Left cardiac atrium (tissue), 4 donors: ENCODE measurements at places on chromosomes 3 and 15.

- DNase-seq = no peak
These were observed 15.2 kb upstream of the ANPEP start for GRCh38 chr15:89829616-89830440.

DNA sequence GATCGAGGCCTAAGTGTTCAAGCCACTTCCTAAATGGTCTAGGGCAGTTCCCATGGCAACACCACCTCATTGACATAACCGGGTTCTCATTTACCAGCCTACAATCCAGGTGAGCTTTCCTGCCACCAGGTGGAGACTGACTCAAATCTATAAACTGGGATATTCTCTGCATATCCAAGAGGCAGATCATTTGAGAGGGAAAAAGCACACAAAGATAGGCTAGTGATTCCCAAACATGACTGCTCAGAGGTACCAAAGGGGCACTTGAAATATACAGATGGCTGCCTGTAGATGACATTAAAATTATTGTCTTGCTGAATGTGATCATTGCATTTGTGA, 141.3 kb upstream of the PROK2 start:
- DNase-seq = no peak

- DNase-seq = no peak
These were observed 354.3 kb downstream of the FGF12 start for GRCh38 chr3:192373032-192373431.

- DNase-seq = no peak
These were observed 602.1 kb downstream of the MAGI1 start for GRCh38 chr3:65436580-65436979.

GRCh38 chr3:2628117-2628516, 482.1 kb downstream of the IL5RA start:
- no peak for DNase-seq

DNA sequence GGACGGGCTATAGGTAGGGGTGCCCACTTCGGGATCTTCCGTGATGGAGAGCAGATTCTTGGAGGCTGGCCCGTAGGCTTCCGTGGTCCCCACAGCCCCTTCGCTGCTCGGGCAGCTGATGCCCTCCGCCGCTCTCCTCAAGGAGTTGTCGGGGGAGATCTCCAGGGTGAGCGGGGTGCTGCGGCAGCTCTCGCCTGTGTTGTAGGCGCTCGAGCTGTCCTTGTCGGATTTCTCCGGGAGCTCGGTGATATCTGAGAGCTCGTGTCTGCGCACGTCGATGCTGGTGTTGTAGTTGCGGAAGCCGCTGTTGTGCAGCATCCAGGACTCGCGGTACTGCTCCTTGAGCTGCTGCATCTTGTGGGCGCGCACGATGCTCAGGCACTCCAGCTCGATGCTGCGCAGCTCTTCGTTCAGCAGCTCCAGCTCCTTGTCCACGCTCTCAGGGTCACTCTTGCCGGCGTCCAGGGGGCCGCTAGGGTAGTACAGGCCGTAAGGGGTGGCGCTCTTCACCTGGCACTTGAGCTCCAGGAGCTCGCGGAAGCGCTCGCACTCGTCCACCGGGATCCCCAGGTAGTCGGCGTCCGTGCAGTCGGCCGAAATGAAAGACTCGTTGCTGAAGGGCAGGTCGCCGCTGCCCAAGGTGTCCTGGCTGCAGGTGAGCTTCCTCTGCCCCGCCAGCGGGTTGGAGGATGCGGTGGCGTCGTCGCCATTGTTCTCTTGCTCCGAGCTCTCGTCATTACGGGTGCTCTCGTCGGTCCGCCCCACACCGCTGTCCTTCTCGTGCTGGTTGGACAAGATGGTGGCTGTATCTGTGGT, 240.4 kb downstream of the PDZRN3 start:
- no peak for DNase-seq

DNA sequence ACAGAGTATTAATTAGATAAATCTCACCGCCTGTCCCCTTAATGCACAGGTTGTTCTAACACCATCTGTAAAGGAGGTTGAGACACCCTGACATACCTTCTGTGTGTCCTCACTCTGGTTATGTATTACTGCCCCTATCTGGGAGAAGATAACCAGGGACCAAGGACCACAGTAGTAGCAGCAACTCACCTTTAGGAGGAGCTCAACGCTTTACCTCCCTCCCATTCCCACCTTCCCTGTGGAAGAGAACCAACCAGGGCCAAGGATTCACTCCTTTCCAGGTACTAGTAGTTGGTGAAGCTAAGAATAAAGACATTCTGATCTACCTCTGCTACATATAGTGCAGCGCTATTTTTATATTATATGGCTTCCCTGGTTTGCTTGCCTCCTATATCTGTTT, 232.6 kb downstream of the MEX3B start:
- no peak for DNase-seq

DNA sequence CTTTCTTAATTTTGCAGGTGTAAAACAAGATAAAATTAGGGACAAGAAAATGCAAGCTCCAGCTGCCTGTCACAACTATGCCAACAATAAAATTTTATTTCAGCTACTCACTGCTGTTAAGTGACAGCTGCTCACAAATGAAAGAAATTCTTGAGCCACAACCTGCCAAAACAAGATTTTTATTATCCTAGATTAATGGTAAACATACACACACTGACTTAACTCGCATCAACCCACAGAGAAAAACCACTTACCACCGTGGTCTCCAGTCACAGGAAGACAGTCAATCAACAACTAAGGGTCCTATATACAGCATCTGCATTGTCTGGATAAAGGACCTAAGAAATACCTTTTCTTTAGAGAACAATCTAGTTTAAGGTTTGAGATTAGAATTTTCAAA, 31.3 kb downstream of the EFL1 start:
- no peak for DNase-seq

DNA sequence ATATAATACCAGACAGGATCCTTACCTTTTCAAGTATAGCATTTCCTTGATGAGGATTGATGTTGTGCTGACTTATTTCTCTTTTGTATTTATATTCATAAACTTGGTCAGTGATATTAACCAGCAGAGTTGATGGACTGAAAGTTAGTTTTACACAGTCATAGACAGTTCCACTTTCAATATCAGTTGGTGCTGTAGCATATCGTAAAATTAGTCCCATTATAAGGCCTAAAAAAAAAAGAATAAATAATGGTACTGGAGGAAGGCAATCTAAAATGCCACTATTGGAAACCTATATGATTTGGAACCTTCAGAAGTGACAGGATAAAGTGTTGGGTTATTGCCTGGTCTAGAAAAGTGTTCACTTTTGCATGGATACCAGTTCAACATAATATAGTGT, 16.3 kb downstream of the SLC9A9 start:
- DNase-seq = no peak

- no peak for DNase-seq
These were observed 778 bp upstream of the AP4E1 start for GRCh38 chr15:50907601-50908208.

GRCh38 chr3:132198516-132198915, 118.7 kb upstream of the ACP3 start:
- no peak for DNase-seq

- no peak for DNase-seq
These were observed 236.6 kb downstream of the MFSD1 start for GRCh38 chr3:159038405-159038804.

- no peak for DNase-seq
These were observed 282.5 kb upstream of the EPHA3 start for GRCh38 chr3:88824666-88825564.

- DNase-seq = peak; percentile 92
These were observed 5.8 kb downstream of the ISLR start for GRCh38 chr15:74179101-74179841.

DNA sequence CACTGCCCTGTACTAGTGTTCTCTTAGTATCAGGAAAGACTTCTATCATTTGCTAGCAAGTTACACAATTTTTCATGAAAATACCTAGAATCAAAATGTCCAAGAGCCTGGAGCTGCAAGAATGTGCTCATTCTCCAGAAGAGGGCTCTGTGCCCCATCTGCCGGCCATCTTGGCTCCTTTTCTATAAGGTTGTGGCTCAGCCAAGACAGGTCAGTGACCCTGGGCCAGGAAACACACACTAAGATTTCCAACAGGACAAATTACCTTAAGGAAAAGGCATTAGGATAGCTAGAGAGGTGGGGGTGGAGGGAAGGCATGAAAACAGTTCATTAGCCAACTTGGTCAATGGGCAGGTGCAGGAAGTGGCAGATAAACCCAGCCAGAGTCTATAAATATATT, 20.7 kb downstream of the TIMP4 start:
- DNase-seq = peak; percentile 26

- DNase-seq = no peak
These were observed 96.8 kb upstream of the ROBO2 start for GRCh38 chr3:76943058-76943457.
